PC-9 (cell line): ENCODE measurements at places on chromosomes 4 and X. TPM values are rescaled to one million over a fixed set of nuclear protein-coding genes. Genes with fewer than 3 reads are reported as not detected.

DNA sequence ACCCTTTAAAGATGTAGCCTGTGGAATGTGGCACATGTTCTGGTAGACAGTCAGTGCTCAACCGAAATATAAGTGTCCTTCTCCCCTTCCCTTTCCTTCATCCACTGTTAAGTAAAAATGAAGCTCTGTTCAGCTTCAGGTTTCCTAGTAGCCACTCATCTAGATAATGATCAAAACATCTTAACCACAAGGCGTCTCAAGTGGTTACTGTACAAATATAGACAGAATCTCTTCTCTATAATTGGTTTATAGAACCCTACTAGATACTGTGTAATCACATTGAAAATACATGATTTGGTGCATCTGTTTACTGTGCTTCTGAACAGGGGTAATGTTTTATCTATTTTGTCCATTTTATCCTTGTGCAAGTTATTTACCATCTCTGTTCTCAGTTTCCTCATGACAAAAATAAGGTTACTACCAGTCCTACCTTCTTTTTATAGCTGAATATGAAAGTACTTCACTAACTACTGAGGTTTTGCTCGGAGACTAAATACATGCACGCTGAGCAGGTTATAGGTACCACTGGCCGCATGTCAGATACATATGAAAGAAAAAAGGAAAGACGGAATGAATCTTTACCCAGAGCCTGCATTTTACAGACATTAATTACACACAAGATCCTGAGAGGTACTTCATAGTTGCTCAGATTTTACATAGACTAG is 20.3 kb upstream of the SLC25A4 start:
- DNase-seq, result no peak

DNA sequence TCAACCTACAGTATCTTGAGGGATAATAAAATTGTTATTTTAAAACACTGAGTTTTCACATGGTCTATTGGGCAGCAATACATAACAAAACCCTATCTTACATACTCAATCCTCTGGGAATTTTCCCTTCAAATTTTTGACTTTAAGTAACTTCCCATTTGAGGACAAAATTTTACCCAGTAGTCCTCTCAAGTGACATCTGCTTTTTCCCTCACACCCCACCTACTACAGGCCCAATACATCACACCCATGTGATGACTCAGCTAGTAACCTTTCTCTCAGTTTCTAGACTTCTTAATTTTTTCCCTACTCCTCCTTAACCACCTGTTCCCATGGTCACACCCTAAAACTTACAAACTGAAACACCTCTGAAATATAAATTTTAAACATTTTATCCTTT is 12.2 kb upstream of the RAP1GDS1 start:
- DNase-seq, result no peak

DNA sequence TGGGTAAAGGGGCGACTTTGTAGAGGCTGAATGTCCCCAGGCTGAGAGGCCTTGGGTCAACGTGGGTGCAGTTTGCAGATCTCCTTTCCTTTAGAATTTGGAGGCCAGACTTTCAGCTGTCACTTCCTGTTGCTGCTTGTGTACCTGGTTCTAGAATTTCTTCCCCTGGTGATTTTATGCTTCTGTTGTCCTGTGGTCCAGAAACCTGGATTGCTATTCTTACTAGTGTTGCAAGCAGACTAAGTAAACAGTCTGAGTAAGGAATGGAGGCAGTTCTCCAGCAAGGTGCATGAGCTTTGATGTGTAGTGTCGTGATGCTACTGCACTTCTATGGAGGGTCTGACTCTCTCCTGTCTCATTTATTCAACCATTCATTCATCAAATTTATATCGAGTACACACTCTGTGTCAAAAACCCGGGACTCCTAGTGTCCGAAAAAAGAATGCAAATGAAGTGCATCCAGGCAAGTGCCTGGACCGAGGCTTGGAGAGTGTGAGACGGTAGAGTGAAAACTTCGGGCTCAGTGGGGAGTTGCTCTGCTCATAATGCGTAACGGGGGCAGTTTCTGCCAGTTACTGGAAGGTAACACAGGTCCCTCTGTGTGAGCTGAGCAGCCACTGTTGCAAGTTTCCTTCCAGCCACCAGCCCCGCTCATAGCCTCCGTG is 83.3 kb downstream of the SORCS2 start:
- DNase-seq, result peak; percentile 52

GRCh38 chrX:132590350-132591026 is 101.7 kb upstream of the MBNL3 start:
- DNase-seq, result no peak

DNA sequence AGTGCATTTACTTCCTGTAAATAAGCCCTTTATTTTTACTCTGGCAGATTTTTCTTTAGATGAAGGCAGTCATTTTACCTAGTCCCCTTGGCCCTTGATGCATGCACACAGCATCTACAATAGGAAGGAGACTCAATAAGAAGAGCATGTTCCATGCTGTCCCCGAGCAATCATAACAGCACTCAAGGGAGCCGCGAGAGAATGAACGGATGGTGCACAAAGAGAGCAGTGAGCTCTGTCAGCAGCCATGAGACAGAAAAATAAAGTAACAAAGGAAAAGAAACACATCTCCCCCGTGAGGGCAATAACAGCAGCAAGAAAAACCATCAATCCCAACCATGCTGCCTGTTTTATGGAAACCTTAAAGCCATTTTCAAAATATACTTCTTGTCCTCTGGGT is 11.9 kb downstream of the SMIM31 start:
- no peak for DNase-seq

DNA sequence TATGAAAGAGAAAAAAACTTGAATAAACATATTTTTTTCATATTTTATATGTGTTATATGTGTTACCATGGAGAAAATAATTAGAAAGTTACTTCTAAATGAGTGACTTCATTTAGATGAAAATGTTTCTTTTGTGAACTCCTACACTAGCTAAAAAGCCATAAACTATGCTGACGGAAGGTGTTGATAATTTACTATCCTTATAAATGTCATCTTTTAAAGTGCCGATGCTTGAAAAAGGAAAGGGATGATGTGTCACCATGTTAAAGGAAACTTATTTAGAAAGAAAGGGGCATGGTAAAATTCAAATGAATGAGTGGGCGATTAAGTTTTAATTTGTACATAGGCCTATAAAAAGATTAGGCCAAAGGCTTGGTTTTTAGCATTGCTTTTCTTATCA is 133.8 kb downstream of the SPRY1 start:
- DNase-seq, result no peak

GRCh38 chr4:74237425-74237966 is 70.8 kb upstream of the EPGN start:
- peak; percentile 56 for DNase-seq

GRCh38 chr4:52840531-52841370 is 21.4 kb upstream of the RASL11B start:
- no peak for DNase-seq

DNA sequence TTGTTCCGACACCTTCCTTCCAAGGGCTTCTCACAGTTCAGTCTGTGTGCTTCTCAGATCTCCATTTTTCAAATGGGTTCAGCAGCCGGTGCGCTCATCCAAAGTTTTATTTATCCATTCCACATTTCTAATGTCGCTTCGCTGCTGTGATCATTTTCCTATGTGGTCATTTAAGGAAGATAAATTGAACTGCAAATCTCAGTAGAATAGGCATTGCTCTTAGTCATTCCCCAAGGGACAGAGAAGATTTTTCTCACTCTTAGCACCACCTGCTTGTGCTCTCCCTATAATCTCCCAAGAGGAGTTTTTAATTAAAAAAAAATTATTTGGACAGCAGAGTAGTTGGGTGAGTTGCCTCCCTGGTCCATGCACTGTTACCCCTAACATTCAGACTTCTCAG is 278.9 kb upstream of the GATB start:
- no peak for DNase-seq

GRCh38 chr4:105555409-105555808 is 3.0 kb downstream of the ARHGEF38 start:
- no peak for DNase-seq

GRCh38 chr4:184421533-184422155 is 52.7 kb downstream of the IRF2 start:
- no peak for DNase-seq

GRCh38 chr4:75821966-75822365 is 80.3 kb downstream of the PPEF2 start:
- DNase-seq, result no peak

GRCh38 chrX:85024044-85024443 is 20.4 kb downstream of the APOOL start:
- DNase-seq, result no peak

DNA sequence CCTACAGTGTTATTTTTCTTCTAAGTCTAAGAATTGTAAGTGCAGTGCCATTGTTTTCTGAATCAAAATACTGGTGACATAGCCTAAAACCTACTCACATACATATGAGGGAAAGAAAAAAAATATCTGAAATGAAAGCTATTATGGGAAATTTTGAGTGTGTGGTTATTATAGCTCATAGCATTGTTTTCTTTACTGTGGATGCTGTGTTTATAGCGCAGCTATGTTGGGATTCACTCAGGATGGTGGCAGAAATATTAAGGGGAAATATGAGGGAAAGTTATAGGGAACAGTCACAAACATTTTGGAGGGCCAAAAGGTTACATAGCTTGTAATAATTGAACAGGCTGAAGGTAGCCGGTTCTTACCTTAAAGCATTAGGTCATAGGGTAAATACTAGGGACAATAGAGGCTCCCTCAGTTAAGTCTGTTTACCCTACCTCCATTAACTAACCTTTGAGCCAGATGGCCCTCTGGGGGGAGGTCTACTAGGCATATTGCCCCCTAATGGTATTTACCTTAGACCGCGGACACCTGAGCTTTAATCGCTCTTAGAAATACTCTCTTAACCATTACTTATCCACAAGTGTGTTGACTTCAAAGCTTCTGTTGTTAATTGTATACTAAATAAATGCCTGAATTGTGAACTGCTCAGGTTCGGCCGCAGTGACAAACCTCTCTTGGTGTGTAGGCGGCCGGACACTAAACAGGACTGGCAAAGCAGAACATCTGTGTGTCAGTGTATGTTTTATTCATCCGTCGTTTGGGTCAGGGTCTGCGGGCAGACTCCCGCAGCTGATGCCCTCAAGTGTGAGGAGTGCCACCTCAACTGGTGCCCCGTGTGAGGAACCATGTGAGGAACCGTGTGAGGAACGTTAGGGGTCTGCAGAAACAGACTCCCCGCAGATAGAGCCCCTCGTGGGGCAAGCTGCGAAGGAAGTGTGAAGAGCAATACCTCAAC is 21.3 kb upstream of the SULT1B1 start:
- DNase-seq, result no peak

- DNase-seq, result no peak
Measured at GRCh38 chr4:110309675-110310074, 111.3 kb upstream of the ELOVL6 start.

SOD3 gene
- 6.3 and 7.6 TPM in 2 replicates for total RNA-seq

XPNPEP2 gene
- not detected in 2 replicates for total RNA-seq

MAGEA12 gene
- total RNA-seq, result 17.2 and 24.2 TPM in 2 replicates
